ENCODE measurements at places on chromosomes 3 and 15.

DNA sequence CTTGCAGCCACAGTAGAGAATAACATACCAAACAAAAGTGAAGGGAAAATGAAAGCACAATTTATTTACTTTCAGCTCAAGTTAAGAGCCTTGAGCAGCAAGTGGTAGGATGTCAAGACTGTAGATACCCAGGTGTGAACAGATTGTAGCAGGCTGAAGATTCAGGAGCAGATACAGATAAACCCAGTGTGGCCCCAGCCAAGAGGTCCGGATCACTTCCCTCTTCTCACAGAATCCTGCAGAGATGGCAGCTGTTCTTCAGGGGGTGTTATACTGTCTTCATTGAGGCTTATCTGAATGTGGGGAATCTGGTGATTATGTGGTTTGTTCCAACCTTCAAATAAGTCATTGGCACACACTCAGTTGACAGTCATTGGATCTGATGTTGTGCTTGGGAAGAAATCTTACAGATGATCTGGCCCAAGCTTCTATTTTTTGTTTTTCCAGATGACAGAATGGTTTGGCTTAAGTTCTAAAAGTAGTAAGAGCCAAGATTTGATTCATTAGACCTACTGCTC is 2.2 kb downstream of the STARD9 start:
- no peak for DNase-seq

DNA sequence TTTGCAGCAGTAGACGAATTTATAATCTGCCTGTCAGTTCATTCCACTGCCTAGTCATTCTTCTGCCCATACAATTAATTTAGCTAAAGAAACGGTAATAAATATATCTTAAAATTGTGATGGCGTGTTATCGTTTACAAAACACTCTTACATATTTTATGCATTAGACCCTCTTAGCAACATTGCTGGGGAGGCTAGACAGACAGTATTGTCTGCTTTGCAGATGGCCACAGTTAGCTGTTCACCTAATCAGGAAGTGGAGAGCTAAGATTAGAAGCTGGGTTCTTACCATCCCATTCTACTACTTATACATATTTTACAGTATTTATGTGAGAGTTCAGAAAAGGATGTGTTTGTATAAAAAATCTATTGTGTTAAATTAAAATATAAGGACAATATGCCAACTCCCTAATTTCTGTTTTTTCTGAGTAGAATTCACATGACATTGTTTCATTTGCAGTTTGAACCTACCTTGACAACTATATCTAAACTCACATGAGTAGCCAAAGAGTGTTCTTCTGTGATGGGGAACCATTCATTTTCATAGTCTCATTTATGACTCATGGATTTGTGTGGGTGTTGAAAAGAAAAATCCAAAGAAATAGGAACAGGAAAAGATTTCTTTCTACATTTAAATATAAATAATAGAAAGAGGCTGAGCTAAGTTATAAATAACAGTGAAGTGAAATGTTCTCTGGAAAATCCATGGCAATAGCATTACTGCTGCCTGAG is 41.7 kb upstream of the C3orf80 start:
- DNase-seq: no peak

DNA sequence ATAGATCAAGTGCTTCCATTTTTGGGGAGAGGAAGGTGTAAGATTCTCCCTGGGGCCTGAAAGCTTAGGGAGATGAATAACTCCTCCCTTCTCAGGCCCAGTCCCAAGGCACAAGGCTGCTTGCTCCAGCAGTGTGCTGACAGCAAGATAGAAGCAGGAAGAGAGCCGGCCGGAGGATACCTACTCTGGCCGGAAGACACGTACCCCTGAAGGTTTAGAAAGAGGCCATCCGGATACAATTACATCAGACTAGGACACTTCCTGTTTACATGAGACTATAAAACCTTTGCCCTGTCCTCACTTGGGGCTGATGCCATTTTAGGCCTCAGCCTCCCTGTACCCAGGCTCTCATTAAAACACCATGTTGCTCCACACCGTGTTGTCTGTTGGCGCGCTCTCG is 329.9 kb downstream of the SV2B start:
- DNase-seq: no peak

- DNase-seq: no peak
Observed at GRCh38 chr3:31373681-31374080, 159.0 kb upstream of the STT3B start.

DNA sequence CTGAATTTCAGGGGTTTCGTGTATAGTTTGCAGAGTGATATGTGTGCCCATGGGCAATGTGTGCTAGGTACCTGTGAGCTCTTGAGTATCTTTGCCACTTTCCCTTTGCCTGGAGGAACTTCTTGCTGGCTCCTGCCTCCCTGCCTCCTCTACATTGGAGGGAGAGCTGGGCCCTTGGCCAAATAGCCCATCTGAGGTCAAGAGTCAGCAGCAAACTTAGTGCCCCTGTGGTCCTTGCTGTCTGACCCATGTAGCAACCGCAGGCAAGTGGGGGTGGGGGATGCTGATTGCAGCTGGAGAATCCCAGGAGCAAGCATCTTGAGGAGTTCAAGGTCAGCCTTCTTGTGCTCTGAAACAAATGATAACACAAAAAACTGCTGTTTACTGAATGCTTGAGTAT is 5.4 kb upstream of the TBC1D21 start:
- DNase-seq: no peak

DNA sequence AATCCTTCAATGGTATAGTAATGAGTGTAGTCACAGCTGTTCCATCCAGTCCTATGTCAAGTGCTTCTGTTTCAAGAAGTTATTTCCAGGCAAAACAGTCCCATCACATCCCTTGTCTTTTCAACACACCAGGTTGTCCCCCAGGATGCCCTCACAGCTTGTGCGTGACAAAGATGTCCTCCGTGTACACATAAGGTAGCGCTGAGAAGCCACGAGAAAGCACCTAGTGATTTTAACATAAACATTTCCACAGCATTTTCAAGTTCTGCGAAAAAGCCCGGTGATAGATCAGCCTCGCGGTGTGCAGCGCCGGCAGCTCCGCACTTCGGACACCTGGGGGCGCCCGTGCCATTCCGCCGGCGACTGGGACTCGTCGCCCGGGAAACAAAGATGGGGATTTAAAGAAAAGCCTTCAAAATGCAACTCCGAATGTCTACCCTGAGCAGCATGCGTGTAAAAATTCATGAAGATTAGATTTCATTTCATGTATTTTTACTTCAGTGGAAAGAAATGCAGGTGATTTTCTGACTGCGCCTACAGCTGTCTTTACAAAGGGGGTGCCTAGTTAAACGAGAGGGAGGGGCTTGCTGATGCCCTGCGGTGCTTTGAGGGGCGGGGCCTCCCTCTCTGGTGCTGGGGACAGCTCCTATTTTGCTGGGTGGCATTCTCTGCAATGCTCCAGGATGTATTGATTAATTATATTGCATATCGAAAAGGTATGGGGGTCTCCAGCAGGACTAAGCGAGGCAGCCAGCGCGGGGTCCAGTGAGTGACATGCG is 49.9 kb downstream of the KY start:
- peak; percentile 13 for DNase-seq

DNA sequence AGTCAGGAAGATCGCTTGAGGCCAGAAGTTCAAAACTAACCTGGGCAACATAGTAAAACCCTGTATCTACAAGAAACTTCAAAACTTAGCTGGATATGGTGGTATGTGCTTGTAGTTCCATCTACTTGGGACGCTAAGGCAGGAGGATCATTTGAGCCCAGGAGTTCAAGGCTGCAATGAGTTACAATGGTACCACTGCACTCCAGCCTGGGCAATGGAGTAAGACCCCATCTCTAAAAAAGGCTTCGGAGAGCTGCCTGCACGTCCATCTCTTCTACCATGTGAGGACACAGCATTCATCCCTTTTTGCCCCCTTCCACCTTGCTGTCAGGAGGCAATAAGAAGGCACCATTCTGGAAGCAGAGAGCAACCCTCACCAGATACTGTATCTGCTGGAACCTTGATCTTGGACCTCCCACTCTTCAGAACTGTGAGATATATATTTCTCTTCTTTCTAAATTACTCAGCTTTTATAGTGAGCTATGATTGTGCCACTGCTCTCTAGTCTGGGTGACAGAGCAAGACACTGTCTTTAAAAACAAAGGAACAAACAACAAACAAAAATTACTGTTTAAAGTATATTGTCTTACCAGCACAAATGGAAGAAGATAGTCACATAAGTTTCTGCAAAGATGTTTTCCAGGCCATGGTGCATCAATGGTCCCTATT is 4.2 kb upstream of the BTLA start:
- no peak for DNase-seq

- DNase-seq: no peak
Observed at GRCh38 chr3:50286322-50287227, 5.7 kb downstream of the IFRD2 start.

DNA sequence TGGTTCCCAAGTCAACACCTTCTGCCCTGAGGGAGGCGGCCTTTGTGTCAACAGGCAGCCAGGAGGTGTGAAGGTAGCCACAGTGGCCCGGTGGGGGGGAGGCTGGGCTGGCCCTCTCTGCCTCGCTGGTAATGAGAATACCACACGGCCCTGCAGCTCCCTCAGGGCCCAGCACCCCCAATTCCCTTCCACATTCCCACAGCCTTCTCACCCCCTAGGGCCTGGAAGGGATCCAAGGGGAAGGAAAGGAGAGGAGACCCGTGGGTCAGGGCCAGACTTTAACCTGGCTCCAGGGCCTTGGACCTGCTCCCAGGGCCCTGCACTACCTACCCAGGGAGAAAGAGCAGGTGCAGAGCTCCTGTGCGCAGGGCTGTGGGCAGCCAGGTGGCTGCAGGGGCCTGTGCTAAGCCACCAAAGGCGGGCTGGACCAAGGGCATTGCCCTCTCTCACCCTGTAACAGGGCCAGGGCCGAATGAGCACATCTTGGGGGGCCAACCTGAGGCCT is 8.7 kb upstream of the MESP2 start:
- no peak for DNase-seq

DNA sequence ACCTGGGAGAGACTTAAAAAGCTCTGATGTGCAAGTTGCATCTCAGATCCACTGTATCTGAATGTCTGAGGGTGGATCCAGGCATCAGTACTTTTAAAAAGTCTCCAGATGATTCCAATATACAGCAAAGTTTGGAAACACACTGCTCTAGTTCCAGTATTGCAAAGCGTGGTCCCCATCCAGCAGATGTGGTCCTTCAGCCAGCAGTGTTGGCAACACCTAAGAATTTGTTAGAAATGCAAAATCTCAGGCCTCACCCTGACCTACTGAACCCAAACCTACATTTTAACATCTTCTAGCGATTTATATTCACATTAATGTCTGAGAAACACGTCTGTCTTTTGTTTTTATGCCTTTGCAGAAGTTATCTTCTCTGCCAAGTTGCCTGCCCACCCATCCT is 32.2 kb upstream of the SGO1 start:
- DNase-seq: no peak

DNA sequence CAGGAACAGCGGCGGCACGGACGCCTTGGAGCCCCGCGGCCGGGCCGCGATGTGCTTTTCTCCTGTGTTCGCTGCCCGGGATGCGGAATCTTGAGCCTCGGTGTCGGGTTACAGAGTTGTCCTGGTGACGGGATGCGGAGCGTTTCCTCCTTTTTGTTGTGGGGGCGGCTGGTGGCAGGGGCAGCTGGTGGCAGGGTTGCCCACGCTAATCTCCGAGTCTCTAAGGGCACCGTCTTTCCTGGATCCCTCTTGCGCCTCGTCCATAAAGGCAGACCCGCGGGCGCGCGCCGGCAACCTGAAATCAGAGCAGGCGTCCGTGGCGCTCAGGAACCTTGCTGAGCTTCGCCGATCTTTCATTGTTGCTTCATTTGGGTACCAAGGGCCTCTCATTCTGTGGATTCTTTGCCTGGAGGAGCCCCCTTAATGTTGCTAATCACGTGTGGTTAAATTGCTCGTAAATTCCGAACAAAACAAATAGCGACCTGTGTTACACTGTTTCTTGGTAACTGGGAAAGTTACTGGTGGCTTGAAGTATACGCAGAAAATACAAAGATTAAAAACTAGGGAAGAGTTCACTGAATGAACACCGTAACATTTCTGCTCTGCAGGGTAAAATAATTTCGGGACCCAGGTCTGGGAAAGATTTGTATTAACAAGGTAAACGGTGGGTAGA is 844 bp upstream of the PFN2 start:
- no peak for DNase-seq

DNA sequence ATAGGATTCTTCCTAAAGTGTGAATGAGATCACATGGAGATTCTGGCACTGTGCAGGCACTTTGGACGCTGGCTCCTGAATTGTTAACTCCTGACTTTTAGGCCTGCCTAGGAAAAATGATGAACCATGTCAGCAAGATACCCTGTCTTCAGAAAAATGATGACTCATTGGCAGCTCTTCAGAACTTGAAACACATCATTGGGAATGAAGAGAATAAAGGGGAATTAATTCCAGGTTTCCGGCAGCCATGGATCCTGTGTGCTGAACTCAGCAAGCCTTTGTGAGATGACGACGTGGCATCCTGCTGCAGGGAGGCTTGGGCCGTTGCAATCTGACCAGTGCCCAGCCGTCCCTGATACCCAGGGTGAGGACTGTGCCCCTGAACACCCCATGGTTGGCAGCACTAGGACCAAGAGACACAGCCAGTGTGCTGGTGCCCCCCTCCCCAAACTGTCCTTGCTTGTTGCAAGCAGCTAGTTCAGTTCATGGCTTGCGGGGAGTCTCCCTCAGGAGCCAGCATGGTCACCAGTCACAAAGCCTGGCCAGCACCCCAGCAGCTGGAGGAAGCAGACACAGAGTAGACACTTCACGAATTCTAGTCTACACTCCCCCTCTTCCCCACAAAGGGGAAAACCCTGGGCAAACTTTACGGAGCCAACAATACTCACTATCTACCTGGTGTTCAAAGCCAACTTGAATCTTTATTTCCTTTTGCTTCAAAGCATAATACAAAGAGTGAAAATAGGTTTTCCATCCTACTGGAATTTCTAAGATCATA is 7.8 kb upstream of the LIPC start:
- no peak for DNase-seq

GRCh38 chr3:95813244-95813643 is 1001.1 kb upstream of the EPHA6 start:
- no peak for DNase-seq

GRCh38 chr3:167394003-167394402 is 13.9 kb upstream of the ZBBX start:
- DNase-seq: no peak

DNA sequence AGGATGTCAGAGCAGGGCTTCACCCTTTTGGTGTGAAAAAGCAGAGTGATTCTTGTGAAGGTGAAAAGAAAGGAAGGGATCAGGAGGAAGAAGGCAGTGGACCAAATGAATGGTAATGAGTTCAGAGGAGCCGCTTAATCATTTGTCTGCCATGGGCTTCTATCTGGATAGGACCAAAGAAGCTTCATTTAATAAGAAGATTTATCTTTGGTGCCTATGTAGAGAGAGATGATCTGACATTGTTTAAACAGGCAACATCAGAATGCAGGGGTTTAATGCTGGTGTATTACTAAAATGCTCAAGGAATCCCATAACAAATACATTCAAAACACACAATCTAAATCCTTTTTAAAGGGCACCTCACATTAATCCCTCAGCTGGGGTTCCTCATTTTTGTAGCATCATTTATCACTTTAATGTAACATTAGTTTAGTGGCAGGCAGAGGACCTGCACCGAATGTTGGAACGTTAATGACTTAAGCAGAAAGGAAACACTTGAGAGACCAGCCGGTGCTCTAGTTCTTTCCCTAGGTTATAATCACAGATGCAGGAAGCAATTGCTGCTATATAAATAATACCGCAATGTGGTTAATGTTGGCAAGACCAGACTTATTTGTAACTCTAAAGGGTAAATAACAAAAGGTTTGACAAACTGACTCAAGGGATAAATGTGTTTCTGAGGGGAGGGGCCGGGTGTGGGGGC is 27.9 kb upstream of the IL1RAP start:
- no peak for DNase-seq
